Tibial nerve (tissue), 4 donors: ENCODE measurements at places on chromosomes 6 and 20. TPM values are rescaled to one million over a fixed set of nuclear protein-coding genes. Genes with fewer than 3 reads are reported as not detected.

The ERVFRD-1 gene
- total RNA-seq, result not detected

The FOXQ1 gene
- total RNA-seq, result not detected

The SNTA1 gene
- 44.1 TPM for total RNA-seq

The FILIP1 gene
- 12.2 TPM for total RNA-seq

The ZBTB22 gene
- total RNA-seq, result 18.1 TPM

The MEP1A gene
- not detected for total RNA-seq

The KCNK5 gene
- 16.7 TPM for total RNA-seq

The ARMH2 gene
- total RNA-seq, result not detected

The PDYN gene
- not detected for total RNA-seq

The RIMS4 gene
- total RNA-seq, result 0.60 TPM

The GHRH gene
- total RNA-seq, result not detected

The CAP2 gene
- total RNA-seq, result 4.2 TPM

The SIRPA gene
- total RNA-seq, result 53.0 TPM

The NEDD9 gene
- 107 TPM for total RNA-seq

The TSHZ2 gene
- total RNA-seq, result 26.9 TPM

The BTN1A1 gene
- not detected for total RNA-seq

The FAM210B gene
- total RNA-seq, result 56.6 TPM

The ISM1 gene
- 19.3 TPM for total RNA-seq

The SPDEF gene
- not detected for total RNA-seq

The DLK2 gene
- total RNA-seq, result 3.5 TPM

The CRISP3 gene
- not detected for total RNA-seq

The ASCC3 gene
- total RNA-seq, result 23.7 TPM

The SEL1L2 gene
- not detected for total RNA-seq

The FKBP1C gene
- total RNA-seq, result 1.5 TPM

The SNX3 gene
- total RNA-seq, result 172 TPM

The TRAPPC3L gene
- not detected for total RNA-seq

The SPAG4 gene
- 2.4 TPM for total RNA-seq

The CUTA gene
- total RNA-seq, result 161 TPM

The SESN1 gene
- total RNA-seq, result 79.8 TPM

The GSTA2 gene
- not detected for total RNA-seq

The SRMS gene
- not detected for total RNA-seq

The OTOR gene
- total RNA-seq, result not detected

The FOXP4 gene
- 16.2 TPM for total RNA-seq

The ADAM33 gene
- 226 TPM for total RNA-seq

The C20orf202 gene
- total RNA-seq, result not detected

The RNF146 gene
- 72.6 TPM for total RNA-seq

The TREML2 gene
- not detected for total RNA-seq

The C6orf120 gene
- 44.2 TPM for total RNA-seq

The NFATC2 gene
- total RNA-seq, result 7.6 TPM

The GCLC gene
- 25.6 TPM for total RNA-seq

The HRH3 gene
- not detected for total RNA-seq

The SLC17A9 gene
- total RNA-seq, result 5.1 TPM

The SLC17A1 gene
- total RNA-seq, result not detected

The GRM1 gene
- total RNA-seq, result 0.44 TPM

The PTPN1 gene
- 24.6 TPM for total RNA-seq

The CD40 gene
- total RNA-seq, result 18.0 TPM

The OPRL1 gene
- total RNA-seq, result 1.5 TPM

The POM121L2 gene
- not detected for total RNA-seq

The BPIFB4 gene
- not detected for total RNA-seq

The SLC22A1 gene
- 3.1 TPM for total RNA-seq

The PGBD1 gene
- 5.0 TPM for total RNA-seq

The TFAP2C gene
- 0.20 TPM for total RNA-seq

The DDX27 gene
- 33.4 TPM for total RNA-seq

The TENT5A gene
- total RNA-seq, result 28.4 TPM

The CALHM4 gene
- 0.42 TPM for total RNA-seq

The FAXC gene
- total RNA-seq, result under 0.01 TPM
